Adipocyte (in vitro differentiated cells): ENCODE measurements at places on chromosomes 3 and 15.

- peak; percentile 76 for DNase-seq
Measured at GRCh38 chr15:90862964-90863778, 5.2 kb upstream of the FURIN start.

- peak; percentile 29 for DNase-seq
Measured at GRCh38 chr3:171328419-171329082, 131.7 kb downstream of the TNIK start.

GRCh38 chr15:65801229-65801805 is 9.2 kb upstream of the DENND4A start:
- no peak for DNase-seq

DNA sequence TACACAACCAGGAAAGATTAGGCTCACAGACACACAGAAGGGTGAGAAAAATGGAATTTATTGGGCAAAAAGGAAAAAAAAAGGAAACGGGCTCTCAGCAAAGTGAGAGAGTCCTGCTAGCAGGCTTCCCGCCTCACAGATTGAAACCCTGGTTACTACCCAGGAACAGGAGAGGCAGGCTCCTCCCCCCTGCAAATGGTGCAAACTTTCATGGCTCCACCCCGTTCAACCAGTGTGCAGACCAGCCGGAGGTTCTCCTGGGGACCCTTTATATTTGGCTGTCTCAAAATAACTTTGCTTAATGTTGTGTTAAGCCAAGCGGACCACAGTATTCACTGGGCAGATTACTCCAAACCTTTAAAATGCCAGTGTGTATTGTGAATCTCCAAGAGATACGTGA is 40.3 kb downstream of the IL1RAP start:
- no peak for DNase-seq

DNA sequence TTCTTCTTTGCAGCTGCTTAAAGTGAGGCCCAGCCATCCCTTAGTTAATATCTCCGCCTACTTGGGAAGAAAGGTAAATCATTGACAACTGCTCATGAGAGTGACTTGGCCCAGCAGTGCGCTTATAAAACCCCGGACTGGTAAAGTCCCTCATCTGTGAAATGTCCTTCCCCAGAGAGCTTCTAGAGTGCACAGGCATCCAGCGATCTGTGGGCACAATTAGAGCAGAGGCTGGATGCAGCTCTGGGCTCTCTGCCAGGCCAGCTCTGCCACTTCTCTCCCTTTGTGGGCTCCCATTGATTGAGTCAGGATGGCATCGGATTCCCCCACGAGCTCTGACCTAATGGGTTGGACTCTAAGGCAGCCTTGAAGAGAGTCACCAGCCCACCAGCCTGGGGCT is 219.0 kb upstream of the LINGO1 start:
- no peak for DNase-seq

- no peak for DNase-seq
Measured at GRCh38 chr15:92806763-92807162, 93.4 kb upstream of the CHD2 start.

DNA sequence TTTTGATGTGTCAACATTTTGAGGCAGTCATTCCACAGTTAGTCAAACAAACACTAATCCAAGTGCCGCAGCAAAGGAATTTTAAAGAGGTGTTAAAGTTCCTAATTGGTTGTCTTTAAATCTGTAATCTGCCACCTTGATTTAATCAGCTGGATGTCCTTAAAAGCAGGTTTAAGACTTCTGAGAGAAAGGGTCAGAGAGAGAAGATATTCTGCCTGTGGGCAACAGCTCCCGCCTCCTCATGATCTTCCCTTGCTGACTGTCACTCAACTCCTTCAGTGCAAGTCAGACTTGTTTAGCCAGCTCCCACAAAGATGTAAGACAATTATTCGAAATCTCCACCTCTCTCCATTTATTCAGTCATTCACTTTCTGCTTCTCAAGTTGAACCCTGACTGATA is 92.6 kb upstream of the MYRIP start:
- DNase-seq = no peak

DNA sequence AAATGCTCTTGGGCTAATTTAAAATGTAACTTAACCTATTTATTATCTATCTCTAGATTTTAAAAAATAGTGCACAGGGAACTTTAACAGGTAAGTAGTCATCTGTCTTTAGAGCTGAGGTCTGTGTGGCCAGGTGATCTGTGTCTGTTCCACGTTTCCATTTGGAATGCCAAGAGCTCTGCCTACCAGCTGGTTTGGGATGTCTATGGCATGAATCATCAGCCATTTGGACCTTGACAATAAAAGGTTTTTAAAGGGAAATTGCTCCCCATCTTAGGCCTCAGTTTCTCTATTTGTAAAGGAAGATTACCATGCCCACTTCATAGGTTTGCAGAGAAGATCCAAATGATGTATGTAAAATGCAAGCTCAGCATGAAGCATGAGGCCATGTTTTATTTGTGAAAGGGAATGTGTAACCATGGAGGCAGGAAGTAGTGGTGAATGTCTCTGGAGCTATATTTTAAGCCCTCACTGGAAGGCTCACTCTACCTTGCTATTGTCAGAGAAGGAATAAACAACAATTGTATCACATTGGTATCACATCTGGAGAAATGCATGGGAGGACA is 548.1 kb upstream of the LMCD1 start:
- no peak for DNase-seq

DNA sequence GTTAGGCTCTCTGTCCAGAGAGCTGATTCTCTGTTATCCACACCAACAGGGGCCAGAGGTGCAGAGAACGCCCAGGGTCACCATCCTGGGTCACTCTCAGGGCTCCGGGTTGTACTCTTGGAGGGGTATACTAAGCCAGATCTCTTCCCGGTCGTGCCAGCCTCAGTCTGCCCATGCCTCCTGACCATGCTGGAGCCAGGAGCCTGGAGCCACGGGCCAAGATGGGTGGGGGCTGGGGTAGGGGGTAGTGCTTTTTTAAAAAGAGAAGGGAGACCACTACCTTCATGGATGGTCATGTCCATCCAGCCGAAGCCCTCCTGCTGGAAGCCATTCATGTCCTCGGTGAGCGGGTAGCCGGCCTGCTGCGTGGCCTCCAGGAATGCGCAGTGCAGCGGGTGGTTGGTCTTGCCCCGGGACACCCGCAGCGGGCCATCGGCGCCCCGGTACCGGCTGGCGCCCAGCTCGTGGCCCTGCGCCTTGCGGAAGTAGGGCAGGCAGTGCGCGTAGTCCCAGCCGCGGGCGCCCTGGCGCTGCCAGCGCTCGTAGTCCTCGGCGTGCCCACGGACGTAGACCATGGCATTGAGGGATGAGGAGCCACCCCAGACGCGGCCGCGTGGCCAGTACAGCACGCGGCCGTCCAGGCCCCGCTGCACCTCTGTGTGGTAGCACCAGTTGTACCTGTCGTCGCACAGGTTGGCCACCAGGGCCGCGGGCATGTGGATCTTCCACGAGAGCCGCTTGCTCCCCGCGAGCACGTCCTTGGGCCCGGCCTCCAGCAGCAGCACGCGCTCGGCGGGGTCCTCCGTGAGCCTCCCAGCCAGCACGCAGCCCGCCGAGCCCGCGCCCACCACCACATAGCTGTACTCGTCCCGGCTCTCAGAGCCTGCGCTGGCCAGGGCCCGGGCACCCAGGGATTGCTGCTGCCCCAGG is 22.9 kb downstream of the CHDH start:
- no peak for DNase-seq

DNA sequence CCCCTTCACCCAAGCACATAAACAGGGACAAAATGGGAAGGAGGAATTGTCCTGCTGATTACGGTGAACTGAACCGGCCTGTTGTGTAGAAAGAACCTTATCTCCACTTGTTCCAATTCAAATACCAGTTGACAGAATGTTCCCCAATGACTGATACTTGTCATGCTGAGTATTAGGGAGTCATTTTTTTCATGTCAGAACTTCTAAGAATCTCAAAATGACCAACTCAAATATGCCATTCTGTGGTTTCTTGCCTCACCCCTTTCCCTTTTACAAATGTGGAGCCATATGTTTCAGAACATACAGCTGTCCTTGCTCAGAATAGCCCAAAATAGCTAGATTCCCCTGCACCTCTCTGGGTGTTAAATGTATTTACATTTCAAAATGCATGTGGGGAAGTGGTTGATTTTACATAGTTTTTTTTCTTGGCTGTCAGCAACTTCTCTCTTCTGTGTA is 405.9 kb upstream of the TBL1XR1 start:
- DNase-seq = no peak
